ENCODE measurements at places on chromosomes 7 and 10. TPM values are rescaled to one million over a fixed set of nuclear protein-coding genes. Genes with fewer than 3 reads are reported as not detected.

DNA sequence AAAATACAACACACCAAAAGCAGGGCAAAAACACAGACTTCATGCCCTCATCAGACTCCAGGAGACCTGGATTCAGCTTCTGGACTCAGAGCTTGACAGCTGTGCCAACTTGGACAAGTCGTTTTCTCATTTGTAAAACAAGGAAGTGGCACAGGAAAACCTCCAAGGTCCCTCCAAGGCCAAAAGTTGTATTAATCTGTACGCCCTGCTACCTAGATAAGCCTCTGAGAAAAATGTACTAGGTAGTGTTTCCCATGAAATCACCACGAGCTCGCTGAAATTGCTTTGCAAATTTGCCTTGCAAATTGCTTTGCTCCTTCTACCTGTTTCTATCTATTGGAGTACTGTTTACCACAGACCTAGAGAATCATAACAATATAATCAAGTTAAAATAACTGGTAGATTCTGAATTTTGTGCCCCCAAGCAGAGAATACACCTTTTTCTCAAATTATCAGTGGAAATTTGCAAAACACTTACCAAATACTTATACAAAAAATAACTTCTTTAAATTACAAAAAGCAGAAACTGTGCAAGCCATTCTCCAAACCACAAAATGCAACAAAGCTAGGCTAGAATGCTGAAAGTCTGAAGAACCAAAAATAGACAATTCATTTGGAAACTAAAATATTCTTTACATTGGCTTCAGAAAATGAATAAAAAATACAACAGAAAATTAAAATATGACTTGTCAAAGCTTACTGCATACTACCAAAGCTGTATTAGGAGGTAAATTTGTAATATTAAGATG, 158.1 kb upstream of the CHST15 start:
- DNase-seq = no peak

DNA sequence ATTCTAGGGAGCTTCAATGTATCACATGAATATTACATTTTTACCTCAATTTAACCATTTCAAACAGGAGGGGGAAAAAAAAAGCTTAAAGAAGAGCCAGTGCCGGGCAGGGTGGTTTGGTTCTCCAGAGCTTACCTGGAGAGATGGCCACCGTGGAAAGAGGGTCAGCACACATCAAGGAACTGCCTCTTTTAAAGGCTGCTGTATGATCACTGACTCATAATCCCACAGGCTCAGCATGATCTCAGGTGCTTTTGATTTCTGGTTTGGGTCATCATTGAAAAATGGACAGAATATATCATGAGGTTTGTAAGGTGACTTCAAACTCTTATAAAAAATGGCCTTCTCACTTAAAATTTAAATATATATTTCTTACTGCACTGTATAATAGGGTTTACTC, 67.5 kb upstream of the MDFIC start:
- no peak for DNase-seq

DNA sequence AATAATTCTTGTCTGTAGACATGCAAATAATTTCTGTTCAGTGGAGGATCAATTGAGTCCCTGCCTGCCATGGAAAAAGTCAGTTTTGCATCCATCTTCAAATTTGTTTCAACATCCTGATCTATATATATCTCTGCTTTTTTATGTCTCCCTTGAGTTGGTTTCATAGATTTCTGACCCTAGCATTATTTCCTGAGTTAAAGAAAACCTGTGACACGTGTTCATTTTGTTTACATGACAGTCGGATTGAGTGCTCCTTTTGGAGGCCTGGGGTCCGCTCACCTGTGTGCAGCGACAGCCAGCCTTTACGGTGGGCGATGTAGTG, 674 bp downstream of the MRPS24 start:
- DNase-seq = no peak

The GNAT3 gene
- not detected for total RNA-seq

DNA sequence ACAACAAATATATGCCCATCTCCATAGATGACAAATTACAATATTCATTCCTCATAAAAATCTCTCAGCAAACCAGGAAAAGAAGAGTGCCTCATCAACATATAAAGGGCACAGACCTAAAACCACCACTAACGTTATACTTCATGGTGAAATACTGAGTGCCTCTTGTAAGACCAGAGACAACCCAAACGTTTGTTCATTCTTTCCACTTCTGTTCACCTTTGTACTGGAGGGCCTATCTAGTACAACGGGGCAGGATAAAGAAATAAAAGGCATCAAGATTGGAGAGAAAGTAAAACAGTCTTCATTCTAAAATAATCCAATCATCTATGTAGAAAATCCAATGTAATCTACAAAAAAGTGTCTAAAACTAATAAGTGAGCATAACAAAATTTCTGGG, 79.1 kb downstream of the LARP4B start:
- no peak for DNase-seq

DNA sequence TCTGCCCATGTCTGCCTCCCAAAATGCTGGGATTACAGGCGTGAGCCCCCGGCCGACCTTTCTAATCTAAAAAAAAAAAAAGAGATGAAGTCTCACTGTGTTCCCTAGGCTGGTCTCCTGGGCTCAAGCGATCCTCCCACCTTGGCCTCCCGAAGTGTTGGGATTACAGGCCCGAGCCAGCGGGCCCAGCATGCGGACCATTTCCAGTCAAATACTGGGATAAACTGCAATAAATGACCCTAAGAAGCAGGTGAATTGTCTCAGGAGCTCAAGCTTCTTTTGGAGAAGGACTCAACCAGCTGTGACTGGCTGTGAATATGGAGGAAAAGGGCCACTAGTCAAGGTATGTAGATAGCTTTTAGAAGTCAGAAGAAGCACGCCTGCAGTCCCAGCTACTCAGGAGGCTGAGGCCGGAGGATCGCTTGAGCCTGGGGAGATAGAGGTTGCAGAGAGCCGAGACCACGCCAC, 550 bp upstream of the CREM start:
- DNase-seq = no peak

DNA sequence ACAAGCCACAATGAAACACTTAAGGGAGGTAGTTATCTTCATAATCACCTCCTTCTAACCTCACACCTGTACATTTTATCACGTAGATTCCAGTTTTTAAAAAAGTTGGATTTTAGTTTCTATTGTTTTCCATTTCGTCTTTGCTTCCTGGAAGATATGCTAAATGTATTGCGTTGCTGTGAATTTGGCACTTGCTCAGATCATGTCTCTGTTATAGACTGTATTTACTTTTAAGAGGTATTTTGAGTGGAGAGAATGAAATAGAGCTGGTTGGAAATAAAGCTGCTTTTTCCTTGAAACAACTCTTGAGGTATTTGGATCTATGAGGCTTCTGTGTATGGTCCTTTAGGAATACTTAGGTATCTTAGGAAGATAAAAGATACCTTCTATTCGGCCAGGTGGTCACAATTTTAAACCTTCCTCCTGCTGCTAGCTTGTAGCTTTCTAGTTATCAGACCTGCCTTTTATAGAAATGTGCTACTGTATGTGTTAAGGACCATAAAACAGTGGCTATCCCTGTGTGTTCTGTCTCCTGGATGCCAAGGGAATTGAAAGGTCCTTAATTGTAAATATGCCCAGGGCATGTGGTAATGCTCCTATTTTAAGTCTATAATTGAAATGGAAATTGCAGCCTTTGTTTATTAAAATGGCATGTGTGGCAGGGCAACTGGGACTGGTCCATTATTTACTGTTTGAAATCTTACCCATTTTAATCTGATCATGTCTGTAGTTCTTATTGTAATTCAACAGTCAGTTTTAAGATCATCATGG, 147.7 kb downstream of the SND1 start:
- no peak for DNase-seq

- no peak for DNase-seq
Observed at GRCh38 chr7:107461938-107462533, 7.8 kb upstream of the GPR22 start.

DNA sequence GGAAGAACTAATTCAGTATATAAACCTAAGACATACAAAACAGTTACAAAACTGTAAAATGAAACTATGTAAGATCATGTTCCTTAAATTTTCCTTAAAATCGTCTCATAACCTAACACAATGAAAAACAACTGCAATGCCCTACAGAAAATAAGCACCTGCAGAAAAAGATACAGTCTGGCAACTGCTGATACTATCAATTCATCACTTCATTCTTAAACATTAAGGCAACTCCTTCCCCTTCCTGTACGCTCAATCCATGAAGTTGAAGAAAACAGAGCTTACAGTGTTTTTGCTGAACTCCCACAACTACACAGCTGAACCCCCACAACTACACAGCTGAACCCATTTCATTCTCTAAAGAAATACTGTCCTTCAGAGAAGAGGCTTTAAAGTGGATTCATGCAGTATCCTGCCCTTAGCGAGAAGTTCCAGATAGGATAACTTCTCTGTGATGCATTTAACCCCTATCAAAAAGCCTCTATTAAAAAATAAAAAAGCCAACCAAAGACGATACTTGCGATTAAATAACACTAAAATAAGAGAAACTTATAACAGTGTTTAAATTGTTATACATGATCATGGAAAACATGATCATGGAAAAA, 50.0 kb downstream of the JMJD1C start:
- DNase-seq = no peak

The NUTM2E gene
- total RNA-seq = 0.08 TPM

DNA sequence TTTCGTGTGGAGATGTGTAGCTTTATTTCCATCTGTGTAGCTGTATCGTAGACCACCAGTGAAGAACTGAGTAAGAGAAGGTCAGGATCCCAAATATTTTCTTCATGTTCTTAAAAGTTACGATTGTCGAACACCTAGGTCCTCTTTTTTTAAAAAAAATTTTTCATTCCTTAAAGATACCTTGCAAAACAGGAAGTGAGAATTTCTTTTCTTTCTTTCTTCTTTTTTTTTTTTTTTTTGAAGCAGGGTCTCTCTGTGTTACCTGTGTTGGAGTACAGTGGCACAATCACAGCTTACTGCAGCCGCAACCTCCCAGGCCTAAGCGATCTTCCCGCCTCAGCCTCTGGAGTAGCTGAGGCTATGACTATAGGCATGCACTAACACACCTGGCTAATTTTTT, 60.8 kb downstream of the PHTF2 start:
- no peak for DNase-seq

DNA sequence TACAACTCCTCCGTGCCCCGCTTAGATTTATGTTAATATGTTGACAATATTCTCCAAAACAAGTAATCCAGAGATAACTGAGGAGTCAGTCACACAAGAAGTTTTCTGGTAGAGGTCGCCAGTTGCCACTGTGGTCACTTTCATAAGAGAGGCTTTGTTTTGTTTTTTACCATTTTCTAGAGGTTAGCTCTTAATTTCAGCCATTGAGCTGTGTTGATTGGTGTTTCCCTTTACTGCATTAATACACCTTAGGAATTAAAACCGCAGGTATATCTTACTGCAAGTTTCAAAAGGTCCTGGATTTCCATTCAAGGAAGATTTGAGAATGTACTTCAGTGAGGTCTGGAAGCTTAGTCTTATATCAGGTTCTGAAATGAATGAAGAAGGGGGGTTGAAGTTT, 3.5 kb downstream of the BMI1 start:
- no peak for DNase-seq

The CLDN4 gene
- total RNA-seq = 1.7 TPM

DNA sequence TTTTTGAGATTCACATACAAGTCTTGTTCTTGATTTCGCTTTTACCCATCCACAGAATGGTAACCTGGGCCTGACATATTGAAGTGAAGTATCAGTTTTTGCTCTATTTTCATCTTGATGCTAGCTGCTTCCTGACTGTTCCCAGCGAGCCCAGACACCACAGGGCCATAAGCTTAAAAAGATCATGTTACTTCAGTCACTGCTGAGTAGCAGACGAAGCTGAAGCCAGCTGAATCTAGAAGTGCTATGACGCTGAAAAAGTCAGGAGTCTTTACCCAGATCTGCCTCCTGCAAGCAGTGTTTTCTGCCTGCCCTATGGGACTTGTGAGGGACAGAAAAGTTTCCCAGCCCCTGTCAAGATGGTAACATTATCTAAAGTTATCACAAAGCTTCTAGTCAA, 2.7 kb upstream of the PRXL2A start:
- DNase-seq = no peak

The SPAM1 gene
- not detected for total RNA-seq

The EVX1 gene
- not detected for total RNA-seq

- DNase-seq = peak; percentile 58
Observed at GRCh38 chr7:7424151-7424873, 111.4 kb downstream of the COL28A1 start.

GRCh38 chr7:27961255-27961654, 219.3 kb downstream of the JAZF1 start:
- no peak for DNase-seq

The HMX3 gene
- 0.20 TPM for total RNA-seq

DNA sequence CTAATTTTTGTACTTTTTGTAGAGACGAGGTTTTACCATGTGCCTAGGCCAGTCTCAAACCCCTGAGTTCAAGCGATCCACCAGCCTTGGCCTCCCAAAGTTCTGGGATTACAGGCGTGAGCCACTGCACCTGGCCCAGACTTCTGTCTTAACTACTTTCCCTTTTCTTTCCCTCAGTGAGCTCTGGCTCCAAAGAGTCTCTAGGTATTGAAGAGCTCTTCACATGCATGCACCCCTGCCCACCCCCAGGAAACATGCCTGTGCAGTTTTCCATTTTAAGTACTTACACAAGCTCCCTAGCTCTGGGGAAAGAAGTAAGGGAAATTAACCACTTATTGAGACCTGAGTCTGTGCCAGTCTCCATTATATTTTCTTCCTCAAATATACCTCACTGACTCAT, 2.0 kb downstream of the MYOZ1 start:
- DNase-seq = no peak

The SMIM30 gene
- total RNA-seq = 12.9 TPM

DNA sequence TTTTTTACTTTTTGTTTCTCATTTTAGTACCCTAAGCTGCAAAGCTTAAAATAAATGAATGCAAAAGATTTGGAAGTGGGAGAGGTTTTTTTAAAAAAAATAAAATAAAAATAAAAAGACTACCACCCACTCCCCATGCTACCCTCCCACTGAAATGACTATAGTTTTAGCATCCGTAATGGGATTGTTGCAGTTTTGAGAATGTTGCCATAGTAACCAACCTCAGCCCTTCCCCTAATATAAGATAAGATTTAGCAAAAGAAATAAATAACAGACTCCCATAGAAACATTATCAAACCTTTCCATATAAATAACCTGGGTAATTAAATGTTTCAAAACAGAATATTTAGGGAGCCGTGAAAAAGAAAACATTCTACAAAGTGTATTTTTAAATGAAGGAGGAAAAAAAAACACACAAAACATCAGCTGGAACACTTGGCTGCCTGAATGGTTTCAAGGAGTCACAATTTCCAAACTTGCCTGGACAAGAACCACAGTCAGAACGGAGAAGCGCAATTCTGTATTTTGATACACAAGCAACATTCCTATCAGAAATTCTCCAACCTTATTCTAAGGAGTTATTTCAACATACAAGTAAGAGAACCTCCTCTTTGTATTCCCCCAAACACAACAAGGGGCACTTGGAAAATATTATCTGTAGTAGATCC, 57.4 kb downstream of the DGKI start:
- no peak for DNase-seq

GRCh38 chr7:31767686-31768358, 80.8 kb downstream of the PPP1R17 start:
- DNase-seq = no peak

GRCh38 chr10:113485736-113486135, 67.1 kb upstream of the HABP2 start:
- no peak for DNase-seq

GRCh38 chr10:112797197-112797596, 152.8 kb upstream of the TCF7L2 start:
- no peak for DNase-seq
